Erythroblast (primary cell): ENCODE measurements at places on chromosomes 13 and 19.

DNA sequence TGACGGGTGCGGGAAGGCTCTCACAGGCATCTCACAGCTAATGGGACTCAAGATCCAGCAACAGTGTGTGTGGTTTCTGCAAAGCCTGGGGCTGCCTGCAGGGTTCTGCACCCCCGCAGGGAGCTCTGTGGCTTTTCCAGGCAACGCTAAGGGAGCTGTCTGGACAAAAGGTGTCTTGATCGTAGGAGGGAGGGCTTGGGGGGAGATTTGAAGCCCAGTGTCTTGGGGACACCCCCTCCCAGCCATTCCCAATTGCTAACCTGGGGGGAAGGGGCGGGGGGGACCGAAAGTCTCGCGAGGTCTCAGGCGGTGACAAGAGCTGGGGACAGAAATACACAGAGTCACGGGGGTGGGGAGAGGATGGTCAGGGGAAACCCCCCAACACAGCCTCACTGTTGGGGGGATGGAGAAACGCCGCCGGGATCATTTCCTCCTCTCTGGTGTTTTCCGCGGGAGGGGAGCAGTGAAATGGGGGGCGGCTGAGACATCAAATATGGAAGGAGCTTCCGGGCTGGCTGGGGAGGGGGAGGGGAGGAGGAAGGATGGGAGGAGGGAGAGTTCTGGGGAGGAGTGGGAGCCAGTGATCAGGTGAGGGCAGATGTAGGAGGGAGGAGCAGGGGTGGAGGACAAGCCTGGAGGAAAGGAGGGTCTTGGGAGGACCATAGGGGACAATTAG lies 13.3 kb downstream of the KCNC3 start:
- no peak for DNase-seq

- no peak for DNase-seq
Measured at GRCh38 chr19:19270749-19271571, 2.1 kb downstream of the TM6SF2 start.

DNA sequence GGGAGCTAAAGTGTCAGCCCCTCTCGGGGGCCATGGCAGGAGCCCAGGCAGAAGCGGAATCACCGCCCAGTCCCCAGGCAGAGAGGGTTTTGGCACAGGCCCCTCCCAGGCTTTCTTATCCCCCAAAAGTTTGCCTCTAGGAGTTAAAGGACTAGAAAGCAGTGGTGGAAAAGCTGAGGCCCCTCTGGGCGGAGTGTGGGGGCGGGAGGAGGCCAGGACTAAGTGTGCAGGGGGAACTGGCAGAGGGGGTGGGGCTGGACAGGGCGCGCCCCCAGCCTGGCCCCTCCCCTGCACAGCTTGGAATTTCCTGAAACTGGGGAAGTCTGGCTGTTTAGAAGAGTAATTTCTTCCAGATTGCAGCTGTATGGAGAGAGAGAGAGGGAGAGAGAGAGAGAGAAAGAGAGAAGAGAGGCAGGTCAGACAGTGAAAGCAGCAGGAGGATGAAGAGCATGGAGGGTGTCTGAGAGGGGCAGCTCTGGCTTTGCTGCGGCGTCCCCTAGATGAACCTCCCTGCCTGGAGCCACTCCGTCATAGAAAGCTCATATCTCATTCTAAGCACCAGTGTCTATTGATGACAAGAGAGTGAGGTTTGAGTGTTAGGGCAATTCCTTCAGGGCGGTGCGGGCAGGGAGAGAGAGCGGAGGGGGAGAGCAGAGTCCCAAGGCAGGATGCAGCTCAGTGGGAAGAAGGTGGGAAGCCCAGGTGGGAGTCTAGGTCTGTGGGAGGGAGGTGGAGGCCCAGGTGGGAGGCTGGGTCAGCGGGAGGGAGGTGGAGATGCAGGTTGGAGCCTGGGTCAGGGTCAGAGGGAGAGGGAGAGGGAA lies at the start of gene CDC42EP5:
Gene CDC42EP5 (minus strand): TSS at position 226 of the 821 bp plus-strand sequence. CDS start 7,749 bp downstream, outside the sequence.
- no peak for DNase-seq

- DNase-seq: no peak
Measured at GRCh38 chr19:33366127-33366526, 7.4 kb upstream of the CEBPG start.

DNA sequence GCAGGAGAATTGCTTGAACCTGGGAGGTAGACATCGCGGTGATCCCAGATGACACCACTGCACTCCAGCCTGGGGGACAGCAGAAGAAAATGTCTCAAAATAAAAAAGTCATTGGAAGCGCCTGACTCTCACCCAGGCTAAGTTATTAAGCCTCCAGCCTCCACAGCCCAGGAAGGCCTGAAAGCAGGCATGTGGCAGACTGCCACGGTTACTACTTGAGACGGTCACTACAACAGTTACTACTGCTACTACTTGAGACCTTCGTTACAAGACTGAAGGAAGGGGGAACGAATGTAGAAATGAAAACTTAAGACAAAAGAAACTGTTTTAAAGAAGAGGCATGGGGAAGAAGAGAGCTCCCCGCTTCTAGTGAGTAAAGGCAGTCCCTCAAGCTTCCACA lies 9.6 kb downstream of the PRR22 start:
- DNase-seq: no peak

GRCh38 chr13:30900436-30900835 lies 5.6 kb upstream of the MEDAG start:
- no peak for DNase-seq

DNA sequence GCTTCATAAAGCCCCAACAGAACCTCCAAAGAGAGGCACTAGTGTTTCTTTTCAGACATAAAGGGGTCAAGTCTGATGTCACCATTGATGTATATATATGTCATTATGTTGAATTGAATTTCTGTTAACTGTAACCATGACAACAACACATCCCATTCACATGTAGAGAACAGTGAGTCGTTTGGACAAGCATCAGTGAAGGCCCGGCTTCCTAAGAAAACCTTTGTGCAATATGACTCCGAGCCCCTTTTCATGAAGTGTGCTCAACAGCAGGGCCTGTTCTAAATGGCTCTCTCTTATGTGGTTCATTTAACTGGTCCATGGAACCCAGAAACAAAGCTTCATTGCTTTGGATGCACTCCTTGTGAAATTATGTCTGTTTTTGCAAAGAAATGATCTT lies 67.2 kb upstream of the UBL3 start:
- no peak for DNase-seq

DNA sequence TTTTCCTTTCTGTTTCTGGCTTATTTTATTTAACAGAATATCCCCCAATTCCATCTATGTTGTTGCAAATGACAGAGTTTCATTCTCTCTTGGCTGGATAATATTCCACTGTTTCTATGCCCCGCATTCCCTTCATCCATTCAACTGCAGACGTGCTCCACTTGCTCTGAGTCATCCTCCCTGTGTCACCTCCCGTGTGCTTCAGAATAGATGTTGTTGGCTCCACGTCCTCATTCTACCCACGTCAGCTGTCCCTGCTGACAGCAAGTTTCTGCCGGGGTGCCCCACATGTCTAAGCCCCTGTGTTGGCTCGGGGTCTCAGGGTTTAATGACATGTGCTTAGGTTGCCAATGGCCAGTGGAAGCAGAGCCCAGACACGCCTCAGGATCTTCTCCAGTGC lies 1041.0 kb downstream of the UQCRFS1 start:
- no peak for DNase-seq

GRCh38 chr19:19865750-19866610 lies at the start of gene ZNF253:
ZNF253 (plus strand) TSS chr19:19865882; CDS start chr19:19865997, 115 bp downstream.
- peak; percentile 87 for DNase-seq

- no peak for DNase-seq
Measured at GRCh38 chr13:50359779-50360178, 344.5 kb downstream of the KCNRG start.

DNA sequence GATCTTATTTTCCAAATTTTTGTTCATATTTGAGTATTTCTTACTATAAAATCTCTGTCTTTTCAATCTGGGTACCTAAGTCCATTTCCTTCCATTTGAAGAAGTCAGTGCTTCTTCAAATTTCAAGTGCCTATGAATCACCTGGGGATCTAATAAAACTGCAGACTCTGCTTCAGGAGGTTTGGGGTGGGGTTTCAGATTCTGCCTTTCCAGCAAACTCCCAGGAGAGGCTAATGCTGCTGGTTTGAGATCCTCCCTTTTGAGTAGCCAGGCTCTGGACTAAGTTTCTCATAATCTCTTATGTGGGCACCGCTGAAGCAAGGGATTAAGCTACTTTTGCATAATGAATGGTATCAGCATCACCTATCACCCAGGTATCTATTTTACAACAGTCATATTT lies 242.4 kb downstream of the RGCC start:
- no peak for DNase-seq

DNA sequence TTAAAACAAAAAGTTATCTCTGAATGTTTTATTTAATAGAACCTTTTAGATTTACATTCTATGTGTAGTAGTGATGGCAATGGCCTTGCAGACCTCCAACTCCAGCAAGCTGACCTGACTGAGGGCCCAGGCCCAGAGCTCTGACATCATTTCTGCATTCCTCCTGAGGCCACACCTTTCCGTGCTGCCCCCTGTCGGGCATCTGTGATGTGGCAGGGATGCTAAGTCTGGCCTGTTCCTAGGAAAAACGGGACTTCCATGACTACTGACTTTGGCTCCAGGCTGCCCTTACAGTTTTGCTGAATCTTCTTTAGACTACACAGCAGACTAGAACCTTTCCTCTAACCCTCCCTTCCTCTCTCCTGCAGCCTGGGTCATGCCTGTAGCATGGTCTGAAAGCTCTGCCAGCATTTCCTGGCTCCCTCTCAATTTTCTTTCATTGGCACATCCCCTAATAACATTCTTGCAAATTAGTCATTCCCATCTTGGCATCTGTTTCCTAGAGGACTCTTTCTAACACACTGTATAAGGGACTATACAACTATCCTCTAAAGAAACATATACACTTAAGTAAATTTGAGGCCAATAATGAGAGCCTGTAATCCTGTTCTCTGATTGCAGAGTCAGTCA lies 249.1 kb downstream of the GPC5 start:
- no peak for DNase-seq

- no peak for DNase-seq
Measured at GRCh38 chr19:6216236-6216995, 63.4 kb downstream of the MLLT1 start.

- peak; percentile 49 for DNase-seq
Measured at GRCh38 chr19:45591004-45591637, 6.5 kb upstream of the OPA3 start.

GRCh38 chr13:21465710-21466160 lies 6.6 kb upstream of the ZDHHC20 start:
- DNase-seq: no peak

DNA sequence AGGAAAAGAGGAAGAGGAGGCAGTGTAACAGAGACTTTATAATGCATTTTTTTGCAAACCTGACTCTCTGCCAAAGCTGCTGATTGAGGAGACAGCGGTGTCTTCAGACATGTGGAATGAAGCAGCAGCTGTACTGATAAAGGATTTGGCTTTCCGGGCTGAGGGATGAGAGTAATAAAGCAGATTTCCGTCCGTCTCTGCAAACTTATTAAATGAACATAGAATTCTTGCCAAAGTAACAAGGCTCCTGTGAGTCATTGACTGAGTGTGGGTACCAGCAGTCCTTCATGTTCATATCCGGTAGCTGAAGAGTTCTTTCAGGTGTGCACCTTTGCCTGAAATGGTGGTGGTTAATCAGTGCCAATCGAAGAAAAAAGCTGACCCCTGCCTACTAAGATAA lies 112.6 kb downstream of the LIG4 start:
- DNase-seq: no peak

DNA sequence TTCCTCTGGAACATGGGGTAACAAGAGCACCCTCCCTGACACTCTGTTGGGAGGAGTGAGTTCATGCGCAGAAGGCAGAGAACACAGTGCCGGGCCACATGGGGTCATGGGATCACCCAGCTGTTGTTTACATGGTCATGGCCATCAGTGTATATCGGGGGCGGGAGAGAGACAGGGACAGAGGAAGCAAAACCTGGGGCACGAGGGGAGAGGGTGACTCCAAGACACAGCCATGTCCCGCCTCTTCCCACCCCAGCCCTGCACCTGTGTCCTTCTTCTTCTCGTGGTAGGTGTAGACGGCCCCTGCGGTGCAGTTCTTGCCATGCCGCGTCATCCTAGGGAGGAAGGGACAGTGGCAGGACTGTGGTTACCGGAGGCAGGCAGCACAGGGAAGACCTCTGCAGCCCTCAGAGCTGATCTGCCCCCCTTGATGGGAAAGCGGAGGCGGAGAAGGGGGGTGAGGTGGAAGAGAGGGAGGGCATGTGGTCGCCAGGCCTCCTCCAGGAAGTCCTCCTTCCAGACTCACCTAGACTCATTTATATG lies 19.9 kb downstream of the NOSIP start:
- DNase-seq: no peak

DNA sequence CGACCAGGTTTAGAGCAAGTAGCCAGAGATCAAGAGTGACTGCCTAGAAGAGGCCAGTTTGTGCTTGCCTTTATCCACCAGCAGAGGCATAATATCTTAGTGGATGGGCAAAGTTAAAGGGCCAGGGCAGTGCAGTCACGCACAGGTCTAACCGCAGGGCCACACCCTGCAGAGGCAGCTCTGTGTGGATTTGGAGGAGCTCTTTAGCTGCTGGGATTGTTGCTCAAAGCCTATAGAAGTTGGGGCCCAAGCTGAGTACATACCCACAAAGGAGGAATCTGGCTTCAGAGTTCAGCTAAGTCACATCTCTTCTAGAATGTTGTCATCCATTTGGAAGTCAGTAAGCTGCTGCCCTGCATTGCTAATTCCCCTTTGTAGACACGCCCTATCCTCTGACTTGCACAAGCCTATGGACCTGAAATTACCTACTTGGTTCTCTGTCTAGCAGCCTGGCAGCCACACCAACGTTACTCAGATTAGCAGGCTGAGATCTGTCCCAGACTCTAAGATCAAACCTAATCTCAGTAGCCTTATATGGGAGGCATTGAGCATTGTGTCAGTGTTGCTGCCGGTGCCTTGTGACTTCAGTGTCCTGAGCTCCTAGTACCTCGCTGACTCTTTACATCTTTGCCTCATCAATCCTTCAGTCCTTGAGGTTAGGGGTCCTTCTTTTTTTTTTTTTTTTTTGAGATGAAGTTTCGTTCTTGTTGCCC lies 102.9 kb upstream of the STARD13 start:
- no peak for DNase-seq

DNA sequence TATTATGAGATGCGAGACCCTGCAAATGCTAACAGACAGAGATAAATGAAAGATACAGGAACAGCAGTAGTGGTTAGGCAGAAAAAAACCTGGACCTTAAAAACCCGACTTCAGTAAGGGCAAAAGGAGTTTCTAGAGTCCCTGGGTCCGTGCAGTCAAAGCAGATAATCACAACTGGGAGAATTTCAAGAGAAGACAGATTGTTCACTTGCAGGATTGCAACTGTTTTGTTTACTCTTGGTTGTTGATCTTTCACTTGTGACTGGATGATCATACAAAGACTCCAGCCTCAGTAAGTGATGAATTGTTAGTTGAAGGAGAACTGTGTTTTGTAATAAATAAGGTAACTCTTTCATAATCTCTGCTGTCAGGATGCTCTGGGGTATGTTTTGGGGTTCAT lies 135.1 kb downstream of the GPC6 start:
- DNase-seq: no peak

- no peak for DNase-seq
Measured at GRCh38 chr13:72960541-72960940, 98.3 kb upstream of the KLF5 start.
